ENCODE measurements at places on chromosomes 5 and 9.
A peak's percentile ranks its signal among the peaks of the same experiment; 100 is the strongest.

DNA sequence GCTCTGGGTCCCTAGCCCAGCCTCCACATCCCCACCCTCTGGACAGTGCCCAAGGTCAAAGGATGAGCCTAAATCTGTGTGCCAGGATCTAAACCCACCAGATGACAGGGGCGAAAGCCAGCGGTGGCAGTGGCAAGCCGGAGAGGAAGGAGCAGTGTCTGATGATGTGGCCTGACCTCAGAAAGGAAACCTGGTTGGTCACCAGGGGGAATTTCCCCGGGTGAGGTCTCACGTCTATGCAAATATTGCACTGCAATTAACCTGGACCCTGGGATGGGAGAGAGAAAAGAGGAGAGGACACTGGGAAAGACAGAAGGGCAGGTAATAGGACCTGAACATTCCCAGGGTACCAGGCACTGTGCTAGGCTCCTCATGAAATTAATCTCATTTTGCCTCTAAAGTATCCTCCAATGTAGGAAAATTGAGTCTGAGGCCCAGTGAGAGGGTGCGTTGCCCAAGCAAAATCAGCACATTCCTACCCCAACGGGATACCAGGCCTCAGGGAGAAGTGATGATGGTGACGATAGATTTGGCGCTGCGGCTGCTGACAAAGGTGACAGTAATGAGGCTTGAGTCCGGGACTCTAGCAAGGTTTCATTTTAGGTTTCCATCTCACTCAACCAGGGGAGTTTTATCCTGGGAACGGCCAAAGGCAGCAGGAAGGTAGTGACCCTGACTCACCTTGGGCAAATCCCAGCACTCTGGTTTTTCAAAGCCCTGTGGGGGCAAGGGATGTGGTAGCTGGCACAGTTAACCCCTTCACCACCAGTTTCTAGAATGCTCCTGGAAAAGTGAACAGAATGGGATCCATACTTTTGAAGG is 13.4 kb upstream of the TNIP1 start:
- no peak for DNase-seq

DNA sequence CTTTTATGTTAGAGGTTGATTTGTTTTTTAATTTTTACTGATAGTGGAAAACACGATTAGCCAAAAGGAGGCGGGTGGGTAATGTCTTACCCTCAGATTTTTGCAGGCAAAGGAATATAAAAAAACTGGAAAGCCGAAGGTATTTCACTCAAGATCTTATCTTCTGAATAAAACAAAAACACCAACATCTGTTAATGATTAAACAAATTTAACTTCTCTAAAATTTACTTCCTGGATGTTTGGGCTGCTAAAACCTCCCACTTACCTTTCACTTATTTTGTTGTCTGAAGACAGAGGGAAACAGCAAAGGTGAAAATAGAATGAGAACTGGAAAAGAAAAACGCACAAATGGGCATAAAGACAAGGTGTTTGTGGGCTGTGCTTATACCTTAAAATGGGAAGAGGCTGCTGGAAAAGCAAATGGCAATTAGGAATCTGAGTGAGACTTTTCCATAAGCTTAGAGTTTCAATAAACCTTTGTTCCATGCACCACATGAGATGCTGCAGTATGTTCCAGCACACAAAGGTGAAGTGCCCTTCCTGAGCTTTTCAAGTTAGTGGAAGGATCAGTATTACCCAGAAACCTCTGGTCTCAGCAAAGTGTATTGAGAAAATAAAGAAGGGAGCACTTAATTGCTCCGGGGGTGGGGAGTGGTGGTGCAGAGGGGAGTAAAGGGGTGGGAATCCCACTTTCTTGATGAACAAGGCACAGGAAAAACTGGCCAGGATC is 298.3 kb downstream of the BNC2 start:
- no peak for DNase-seq

DNA sequence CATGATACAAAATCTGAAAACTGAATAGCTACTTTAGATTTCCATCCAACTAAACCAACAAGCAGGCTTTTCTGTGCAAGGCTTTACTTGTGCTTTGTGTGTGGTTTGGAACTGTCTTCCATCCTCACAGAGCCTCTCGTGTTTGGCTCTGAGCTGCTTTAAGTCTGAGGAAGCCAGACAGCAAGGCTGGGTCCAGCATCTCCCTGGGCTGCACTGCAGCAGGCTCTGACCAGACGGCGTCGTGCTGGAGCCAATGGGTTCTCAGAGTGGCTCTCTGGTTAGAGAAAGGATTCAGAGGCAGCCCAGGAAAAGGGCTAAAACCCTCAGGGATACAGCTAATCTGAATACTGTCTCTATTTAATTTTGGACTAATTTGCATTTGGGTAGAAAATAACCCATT is 207.9 kb upstream of the EFNA5 start:
- no peak for DNase-seq

DNA sequence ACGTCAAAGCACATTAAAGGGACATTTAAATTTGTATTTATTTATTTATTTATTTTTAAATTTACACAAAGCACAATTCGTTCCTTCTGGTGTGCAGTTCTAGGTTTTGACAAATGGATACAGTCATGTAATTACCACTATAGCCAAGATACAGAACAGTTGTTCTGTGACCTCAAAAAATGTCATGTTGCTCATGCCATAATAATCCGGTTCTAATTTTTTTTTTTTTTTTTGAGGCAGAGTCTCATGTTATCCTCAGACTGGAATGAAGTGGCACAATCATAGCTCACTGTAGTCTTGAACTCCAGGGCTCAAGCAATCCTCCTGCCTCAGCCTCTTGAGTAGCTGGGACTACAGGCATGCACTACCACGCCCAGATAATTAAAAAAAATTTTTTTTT is 7.8 kb downstream of the IGFBPL1 start:
- no peak for DNase-seq

GRCh38 chr5:79875230-79875629 is 115.8 kb downstream of the MTX3 start:
- no peak for DNase-seq

- no peak for DNase-seq
These were observed 20.4 kb downstream of the ERGIC1 start for GRCh38 chr5:172854451-172854871.

DNA sequence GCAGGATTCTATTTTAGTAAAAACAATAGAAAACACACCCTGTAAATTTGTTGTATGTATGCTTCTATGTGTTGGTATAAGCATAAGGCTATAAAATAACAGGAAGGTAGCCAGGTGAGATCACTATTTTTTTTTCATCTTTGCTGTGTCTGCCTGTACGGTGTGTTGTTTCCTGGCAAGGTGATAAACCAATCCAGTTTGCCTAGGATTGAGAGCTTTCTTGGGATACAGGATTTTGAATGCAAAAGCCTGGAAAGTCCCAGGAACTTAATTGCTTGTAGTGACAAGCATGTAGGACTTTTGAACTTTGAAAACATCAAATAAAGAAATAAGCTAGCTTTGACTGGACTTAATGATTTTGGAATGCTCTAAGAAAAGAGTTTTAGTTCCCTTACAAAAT is 83.3 kb upstream of the RORB start:
- DNase-seq = peak; percentile 47

DNA sequence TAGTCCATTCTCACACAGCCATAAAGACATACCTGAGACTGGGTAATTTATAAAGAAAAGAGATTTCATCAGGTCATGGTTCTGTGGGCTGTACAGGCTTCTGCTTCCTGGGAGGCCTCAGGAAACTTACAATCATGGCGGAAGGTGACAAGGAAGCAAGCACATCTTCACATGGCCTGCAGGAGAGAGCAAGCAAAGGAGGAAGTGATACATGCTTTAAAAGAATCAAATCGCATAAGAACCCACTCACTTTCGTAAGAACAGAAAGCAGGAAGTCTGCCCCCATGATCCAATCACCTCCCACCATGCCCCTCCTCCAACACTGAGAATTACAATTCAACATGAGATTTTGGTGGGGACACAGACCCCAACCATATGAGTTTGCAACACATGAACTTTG is 5.1 kb upstream of the FBXO38 start:
- no peak for DNase-seq

- no peak for DNase-seq
These were observed 14.0 kb upstream of the PHYHD1 start for GRCh38 chr9:128906741-128907140.

- DNase-seq = no peak
These were observed 36.6 kb upstream of the MIER3 start for GRCh38 chr5:56988490-56988889.

DNA sequence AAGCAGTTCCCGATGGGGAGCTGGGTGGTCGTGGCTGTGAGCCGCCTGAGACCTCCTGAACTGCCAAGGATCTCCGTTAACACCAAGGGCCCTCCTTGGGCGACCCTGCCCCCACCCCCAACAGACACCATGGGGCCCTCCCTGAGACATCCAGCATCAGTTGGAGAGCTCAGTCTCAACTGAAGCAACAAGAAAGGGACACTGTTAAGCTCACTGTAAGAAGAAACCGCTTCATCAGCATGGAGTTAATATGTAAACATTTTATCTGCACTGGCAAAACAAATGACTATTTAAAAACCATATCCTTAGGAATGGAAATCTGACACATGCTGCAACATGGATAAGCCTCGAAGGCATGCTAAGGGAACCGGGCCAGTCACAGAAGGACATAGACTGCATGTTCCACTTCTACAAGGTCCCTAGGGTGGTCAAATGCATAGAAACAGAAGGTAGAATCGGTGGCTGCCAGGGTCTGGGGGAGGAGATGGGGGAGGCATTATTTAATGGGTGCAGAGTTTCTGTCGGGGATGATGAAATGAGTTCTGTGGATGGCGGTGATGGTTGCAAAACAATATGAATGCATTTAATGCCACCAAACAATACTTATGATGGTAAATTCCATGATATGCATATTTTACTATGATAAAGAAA is 47.4 kb downstream of the ROR2 start:
- DNase-seq = no peak

GRCh38 chr5:146461319-146461718 is 14.2 kb downstream of the TCERG1 start:
- DNase-seq = no peak

DNA sequence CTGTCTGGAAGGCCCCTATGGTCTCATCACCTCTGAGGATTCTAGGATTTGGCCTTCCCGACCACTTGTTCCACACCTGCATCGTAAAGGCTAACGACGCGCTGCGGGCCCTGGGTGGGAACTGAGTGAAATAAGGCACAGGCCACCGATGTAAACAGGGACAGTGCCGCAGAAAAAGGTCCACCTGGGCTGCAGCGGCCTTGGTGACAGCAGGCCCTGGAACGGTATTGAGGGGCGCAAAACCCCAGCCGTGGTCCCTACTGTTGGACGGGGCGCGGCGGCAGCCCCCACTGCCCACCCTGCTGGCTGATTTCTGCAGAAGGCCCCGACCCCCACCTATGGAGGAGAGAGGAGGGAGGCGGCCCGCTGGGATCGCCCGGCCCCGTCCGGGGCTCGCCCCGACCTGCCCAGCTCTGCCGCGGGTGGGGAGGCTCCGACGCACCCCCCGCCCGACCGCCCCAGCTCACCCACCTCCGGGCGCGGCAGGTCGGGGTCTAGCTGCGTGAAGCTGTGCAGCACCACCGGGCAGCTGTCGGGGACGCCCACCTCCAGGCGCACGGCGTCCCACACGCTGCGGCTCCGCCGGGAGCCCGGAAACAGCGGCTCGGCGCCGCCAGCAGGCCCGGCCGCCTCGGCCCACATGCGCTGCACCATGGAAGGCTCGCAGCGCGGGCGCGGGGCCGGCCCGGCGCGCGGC is 391 bp downstream of the RALGDS start:
- DNase-seq = peak; percentile 59

GRCh38 chr5:68336200-68336599 is 120.6 kb downstream of the PIK3R1 start:
- no peak for DNase-seq

Data from DMS53 (cell line).